ENCODE measurements at places on chromosomes 6 and 20.
A peak's percentile ranks its signal among the peaks of the same experiment; 100 is the strongest.

DNA sequence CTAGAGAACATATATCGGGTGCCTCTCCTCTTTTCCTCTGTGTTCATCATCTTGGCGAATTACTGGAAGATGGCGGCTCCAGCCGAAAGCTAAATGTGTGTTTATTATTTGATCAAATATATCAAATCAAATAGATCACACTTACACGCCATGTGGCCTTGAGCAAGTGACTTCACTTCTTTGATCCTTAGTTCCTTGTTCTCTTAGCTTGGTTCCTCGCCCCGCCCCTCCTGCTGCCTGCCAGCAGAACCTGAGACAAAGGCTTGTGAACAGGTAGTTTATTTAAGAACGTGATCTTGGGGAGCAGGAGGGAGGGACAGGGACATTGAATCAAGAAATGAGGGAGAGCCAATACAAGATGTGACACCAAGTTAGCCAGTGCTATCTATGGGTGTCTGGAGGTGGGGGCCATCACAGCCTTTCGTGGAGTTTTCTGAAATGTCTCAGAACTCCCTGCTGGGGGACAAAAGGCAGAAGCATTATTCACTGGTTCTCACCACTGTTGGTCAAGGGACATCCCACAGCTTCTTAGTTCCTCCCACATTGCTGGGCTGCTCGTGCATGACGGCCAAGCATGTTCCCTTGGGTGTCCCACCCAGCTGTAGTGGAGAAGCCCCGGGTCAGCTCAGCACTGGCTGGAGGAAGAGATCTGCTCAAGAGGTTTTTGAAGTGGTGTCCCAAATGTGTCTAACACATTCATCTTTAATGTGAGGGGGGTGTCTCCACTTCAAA is 44.9 kb upstream of the RNF24 start:
- no peak for DNase-seq

DNA sequence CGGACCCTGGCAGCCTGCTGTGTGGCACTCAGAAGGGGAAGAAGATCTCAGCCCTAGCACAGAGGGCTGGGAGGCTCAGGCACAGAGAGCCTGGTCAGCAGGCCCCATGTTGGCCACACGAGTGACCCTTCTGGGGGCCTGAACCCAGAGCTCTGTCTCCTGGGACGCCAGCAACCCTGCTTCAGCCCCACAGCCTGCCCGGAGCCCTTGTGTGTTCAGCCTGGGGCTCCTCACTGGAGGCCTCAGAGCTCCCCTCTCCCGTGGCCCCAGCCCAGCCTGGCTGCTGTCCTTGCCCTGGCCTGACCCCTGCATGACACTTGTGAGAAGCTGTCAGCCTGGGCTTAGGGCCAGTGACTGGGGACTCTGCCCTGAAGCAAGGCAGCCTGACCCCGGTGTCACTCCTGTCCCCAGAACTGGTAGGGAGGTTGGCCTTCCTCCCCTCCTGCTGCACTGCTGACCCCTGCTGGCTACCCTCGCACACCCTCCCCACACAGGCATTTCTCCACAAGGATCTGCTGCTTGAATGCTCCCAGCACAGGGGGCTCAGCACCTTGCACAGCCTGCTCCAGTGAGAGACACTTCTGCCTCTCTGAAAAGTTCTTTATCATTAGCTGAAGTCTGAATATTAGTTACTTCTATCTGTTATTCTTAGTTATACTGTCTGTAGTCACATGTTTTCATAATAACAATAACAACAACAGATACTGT is 15.4 kb upstream of the IP6K3 start:
- DNase-seq, result peak; percentile 21

DNA sequence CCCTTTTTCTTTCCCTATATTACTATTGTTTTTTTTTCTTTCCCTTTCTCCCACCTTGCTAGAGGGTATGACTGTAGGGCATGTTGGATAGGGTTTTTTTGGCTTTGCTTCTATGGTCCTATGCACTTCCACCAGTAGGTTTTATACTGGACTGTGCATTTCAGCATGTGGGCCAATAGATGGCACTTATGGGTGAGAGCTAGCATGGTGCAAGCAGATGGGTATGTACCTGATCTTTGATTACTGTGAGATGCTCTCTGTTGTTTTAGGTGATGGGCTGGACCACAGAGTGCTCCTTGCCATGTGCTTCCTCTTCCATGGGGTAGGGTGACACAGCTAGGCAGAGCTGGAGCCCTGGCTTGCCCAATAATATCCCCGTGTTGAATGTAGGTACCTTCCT is 128.5 kb upstream of the CHD6 start:
- no peak for DNase-seq

DNA sequence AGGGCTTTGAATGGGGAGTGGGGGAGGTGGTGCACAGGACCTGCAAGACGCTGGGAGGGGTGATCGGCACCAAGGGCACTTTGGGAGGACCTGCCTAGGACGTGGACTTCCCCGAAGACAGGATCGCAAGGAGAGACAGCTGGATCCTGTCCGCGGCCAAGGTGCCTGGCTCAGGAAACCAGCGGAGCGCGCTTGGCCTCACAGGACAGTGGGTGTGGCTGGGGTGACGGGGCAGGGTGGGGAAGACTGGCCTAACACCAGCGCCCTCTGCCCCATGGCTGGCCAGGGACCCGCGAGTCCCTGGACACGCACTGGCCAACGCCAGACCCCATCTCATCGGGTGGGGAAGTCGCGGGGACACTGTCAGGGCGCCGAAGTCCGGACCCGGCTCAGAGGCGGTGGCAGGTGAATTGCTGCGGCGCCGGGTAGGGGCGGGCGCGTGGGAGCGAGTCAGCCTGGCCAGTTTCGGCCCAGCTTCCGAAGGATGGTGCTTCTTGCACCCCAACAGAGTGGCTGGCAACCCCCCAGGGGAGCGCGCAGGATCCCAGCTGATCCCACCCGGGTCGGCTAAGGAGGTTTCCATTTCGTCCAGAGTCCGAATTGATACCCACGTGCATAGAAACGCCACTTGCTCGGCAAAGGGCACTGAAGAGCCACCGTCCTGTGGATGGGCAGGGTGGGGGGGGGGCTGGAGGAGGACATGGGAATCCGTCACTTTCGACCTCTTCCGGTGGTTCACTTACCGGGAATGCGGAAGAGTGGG is 785 bp upstream of the THBD start:
- DNase-seq, result no peak

GRCh38 chr6:111709615-111710398 is 104.1 kb upstream of the TRAF3IP2 start:
- peak; percentile 63 for DNase-seq

DNA sequence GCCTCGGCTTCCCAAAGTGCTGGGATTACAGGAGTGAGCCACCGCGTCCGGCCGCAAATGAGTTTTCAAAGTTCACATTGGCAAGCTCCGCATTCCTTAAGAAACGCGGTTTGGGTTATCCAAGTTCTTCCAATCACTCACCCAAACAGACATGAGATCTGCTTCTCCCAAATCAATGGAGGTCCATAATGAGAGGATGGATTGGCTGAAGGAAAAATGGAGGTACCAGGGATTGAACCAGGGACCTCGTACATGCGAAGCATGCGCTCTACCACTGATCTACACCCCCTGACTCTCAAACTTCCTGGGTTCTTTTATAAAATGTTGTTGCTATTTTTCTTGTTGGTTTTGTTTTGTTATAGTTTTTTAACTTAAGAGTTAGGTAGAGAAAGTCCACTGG is 170.0 kb downstream of the GPX5 start:
- peak; percentile 13 for DNase-seq

- no peak for DNase-seq
These were observed 24.8 kb downstream of the TASP1 start for GRCh38 chr20:13613917-13614316.

DNA sequence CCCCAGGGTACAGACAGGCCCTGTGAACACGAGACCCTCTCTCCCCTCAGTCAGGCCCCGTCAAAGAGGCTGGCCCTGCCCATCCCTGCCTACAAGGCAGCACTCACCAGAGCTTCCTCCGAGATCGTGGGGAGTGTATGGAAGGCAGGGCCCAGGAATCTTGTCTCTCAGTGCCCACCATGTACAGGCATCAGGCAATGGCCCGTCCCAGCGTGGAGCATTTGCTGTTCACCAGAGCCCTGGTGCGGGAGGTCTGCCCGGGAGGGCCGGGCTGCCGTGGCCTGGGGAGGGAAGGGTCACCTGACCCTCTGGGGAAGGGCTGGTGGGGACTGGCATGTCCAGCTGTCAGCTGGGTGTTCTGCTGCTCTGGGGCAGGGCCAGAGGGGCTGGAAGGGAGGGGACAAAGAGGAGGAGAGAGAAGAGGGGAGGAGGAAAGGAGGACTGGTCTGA is at the start of gene IP6K3:
Gene IP6K3, minus strand, starts transcription at position 255 of the 450 bp plus-strand sequence. CDS start 11,429 bp downstream, outside the sequence.
- DNase-seq, result no peak

- no peak for DNase-seq
These were observed 415.1 kb upstream of the MARCKS start for GRCh38 chr6:113442040-113442439.

DNA sequence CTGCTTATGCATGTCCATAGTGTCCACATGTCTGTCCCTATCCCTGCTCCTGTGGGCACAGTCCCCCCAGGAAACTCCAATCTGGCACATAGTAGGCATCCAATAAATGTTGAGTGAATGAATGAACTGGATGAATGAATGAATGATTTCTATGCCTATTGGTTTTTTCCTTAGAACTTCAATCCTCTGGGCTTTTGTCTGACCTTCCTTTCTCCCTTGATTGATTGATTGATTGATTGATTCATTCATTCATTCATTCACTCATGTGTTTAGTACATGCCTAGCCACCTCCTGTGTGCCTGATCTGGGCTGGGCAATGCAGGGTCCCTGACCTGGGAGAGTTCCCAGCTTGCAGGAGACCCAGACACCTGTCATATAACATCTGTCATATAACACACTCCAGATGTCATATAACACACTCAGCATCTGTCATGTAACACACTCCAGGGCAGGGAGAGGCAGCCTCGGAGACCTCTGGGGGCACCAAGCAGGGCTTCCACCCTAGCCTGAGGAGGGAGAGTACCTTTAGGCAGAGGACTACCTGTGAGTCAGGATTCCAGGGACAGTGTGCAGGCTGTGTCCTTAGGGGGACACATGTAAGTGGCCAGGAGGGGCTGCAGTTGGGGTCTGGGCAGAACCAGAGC is 17.9 kb downstream of the VSTM2L start:
- no peak for DNase-seq

DNA sequence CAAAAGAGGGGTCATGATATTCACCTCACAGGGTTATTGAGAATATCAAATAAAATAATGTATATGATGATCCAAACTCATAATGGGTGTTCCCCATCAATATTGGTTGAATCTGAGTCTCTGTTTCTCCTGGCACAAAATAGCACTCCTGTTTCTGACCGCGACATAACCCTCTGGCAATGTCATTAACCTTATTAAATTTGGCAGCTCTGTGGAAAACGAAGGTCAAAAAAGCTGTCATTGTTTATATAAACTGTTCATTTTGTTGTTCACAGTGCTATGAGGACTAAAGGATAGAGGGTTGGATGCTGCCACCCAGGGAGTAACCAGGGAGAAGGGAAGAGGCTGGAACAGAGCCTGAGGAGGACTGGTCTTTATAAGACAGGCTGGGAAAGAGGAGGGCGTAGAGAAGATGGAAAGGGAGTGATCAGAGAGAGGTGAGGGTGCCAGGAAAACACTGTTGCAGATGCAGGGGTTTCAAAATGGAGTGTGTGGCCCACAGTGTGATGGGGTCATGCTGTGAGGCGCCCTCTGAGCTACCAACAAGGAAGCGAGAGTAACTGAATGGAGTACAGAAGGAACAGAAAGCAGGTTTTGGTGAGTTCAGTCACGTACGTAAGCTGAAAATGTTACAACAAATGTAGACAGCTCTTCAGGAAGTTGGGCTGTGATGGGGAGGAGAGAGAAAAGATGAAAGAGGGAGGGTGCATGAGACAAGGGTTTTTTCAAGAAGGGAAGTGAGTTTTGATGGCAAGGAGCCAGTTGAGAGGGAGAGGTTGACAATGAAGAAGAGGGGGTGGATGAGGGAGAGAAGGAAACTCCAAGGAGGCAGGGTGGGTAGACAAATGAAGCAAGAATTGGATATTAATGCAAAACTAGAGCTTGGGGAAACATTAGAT is 251.6 kb upstream of the TAB2 start:
- no peak for DNase-seq

GRCh38 chr6:25704001-25704400 is 50.5 kb upstream of the SLC17A4 start:
- no peak for DNase-seq

GRCh38 chr6:44189257-44189656 is 27.5 kb upstream of the MYMX start:
- no peak for DNase-seq

DNA sequence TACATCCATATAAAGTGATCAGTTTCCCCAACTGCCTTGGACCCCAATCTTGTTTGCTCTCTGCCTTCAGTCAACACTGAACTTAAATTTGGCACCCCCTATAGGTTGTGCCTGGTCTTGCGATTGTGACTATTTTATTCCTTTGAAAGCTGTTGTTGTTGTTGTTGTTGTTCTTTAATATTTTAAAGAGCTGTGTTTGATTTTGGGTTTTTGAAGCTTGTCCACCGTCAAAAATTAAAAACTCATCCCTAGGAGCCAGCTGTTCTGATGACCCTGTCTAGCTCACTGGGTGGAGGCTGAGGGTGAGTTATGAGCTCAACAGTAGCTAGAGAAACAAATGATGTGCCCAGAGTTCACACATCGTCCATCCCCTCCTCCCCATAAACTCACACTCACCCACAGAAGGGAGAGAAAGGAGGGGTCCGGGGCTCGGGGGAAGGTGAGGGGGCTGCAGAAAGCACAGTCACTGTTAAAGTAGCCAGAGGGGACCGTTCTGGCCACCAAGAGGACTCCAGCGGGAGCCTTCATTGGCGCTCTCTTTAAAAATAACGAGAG is 4.0 kb downstream of the SIM1 start:
- DNase-seq, result peak; percentile 34

GRCh38 chr6:158892266-158892665 is 73.1 kb upstream of the EZR start:
- no peak for DNase-seq

DNA sequence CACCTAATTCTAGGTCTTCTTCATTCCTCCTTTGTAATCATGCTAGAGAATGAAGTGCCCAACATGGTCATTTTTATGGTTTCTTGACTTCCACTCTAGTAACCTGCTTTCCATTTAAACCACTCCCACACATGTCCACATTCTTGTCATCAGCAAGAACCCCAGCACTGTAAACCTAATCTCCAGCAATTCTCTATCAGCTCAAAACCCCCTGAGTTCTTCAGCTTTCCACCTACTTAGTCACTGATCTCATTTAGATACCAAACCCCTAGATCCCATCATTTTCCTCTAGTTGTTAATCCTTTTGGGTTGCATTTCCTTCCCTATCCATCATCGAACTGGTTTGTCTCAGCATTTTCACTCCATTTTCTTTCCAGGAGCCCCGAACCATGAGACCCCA is 49.7 kb downstream of the GOPC start:
- no peak for DNase-seq

GRCh38 chr6:132122871-132123270 is 171.7 kb upstream of the CCN2 start:
- DNase-seq, result no peak

GRCh38 chr20:63314015-63314471 is 21.1 kb downstream of the COL20A1 start:
- DNase-seq, result no peak

DNA sequence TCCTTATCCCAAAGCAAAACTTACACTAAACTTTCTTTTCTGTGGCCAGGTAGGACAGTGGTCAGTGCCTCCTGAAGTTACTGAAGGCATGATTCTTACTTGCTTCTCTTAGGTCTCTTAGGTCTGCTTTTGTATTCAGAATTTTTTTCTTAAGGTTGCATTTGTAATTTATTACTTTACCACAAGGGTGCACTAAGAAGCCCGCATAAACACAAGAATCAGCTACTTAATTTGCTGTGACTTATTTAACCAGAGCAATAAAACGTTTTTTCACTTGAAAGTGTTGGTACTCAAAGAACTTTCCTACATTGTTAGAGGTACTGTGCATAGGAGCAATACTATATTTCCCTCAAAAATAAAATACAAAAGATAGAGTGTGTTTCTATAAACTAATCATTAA is 75.4 kb upstream of the LAMA2 start:
- DNase-seq, result peak; percentile 57
